ENCODE measurements at places on chromosomes 2 and 18. TPM values are rescaled to one million over a fixed set of nuclear protein-coding genes. Genes with fewer than 3 reads are reported as not detected.

GRCh38 chr2:215262741-215263362 is 49.0 kb upstream of the ATIC start:
- no peak for DNase-seq

DNA sequence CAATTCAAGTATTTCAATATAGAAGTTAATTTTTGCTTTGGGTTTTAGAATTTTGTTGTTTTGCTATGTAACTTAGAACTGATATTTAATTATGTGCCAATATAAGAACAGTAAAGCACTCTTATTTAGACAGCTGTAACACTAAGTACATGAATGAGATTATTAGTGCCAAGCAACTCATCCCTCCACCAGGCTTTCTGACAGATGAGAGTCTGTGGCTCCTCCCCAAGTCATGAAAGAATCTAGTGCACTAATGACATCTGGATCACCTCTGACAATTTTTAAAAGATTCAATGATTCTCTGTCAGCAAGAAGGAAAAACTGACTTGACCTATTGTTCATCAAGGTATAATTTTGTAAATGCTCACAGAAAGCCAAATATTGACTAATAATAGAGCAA is 67.8 kb downstream of the TMEFF2 start:
- no peak for DNase-seq

The PLEK gene
- under 0.01 TPM for total RNA-seq

The CCBE1 gene
- total RNA-seq = 16.2 TPM

The SERPINB5 gene
- total RNA-seq = not detected

- no peak for DNase-seq
Measured at GRCh38 chr2:226849349-226849748, 13.5 kb downstream of the RHBDD1 start.

The RNU2-63P gene
- total RNA-seq = not detected

The CFAP65 gene
- not detected for total RNA-seq

The DSG1 gene
- total RNA-seq = not detected

Measured in fibroblast of the aortic adventitia (primary cell).